ENCODE measurements at places on chromosomes 3 and 15.

GRCh38 chr3:128236657-128237056, 83.4 kb downstream of the EEFSEC start:
- no peak for DNase-seq

DNA sequence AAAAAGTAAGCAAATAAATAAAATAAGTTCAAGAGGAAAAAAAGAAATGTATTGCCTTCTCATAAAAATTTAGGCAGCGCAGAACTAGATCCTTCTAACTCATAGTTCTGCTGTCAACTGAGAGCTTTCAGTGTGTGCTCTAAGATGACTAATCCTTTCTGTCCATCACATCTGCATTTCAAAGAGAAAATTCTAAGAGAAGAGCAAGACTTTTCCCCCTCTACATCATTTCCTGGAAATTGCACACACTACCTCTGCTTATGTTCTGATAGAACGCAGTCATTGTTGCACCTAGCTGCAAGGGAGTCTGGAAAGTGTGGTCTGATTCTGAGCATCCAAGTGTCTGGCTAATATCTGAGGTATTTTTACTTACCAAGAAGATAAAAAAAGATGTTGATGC, 39.6 kb upstream of the SLCO3A1 start:
- no peak for DNase-seq

- DNase-seq: peak; percentile 93
Measured at GRCh38 chr15:63487076-63487757, 17.2 kb upstream of the USP3 start.

GRCh38 chr15:58165661-58166060, 27.5 kb downstream of the AQP9 start:
- DNase-seq: no peak

GRCh38 chr3:15602146-15602536, 596 bp downstream of the BTD start:
- DNase-seq: no peak

DNA sequence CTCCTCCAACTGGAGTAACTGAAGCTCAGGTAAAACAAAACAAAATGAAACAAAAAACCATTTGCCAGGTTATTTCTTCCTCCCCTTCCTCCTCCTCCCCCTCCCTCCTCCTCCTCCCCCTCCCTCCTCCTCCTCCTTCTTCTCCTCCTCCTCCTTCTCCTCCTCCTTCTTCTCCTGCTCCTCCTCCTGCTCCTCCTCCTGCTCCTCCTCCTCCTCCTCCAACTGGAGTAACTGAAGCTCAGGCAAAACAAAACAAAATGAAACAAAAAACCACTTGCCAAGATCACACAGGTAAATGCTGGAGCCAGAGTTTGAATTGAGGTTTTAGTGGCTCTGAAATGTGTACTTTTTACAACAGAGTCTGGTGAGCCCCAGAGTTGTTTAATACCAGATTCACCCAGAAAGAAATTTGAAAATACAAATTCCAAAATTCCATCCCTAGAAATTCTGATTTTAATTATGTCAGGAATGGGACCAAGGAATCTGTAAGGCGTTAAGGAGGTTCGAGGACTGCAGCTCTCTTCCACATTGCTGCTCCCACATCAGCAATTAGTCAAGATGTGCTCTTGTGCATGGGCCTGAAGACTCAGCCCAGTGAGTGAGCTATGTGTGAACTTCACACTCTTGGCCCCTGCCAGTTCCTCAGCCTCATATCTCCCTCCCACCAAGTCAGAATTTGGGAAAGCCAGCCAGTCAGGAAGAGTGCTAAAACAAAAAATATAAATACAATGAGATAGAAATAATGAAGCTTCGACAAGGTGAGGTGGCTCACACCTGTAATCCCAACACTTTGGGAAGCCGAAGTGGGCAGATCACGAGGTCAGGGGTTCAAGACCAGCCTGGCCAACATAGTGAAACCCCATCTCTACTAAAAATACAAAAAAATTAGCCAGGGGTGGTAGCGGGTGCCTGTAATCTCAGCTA, 31.6 kb upstream of the ZNF770 start:
- DNase-seq: no peak

- DNase-seq: peak; percentile 73
Measured at GRCh38 chr15:78034495-78035191, 42.9 kb downstream of the TBC1D2B start.

DNA sequence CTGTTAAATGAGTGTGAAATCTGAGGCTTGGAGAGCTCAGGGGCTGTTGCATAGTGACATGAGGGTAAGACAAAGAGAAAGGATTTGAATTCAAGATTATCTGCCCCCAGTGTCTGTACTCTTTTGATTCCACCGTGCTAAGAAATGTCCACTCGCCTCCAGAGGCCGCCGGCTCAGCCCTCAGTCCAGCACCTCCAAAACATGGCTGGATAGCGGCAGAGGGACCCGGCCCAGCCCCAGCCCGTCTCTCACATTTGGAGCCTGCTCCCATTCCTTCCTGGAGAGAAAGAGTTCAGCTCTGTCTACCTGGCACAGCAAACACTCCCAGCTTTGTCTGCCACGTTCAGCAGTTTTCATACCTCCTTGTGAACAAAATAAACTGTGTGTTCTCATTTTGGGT, 84.8 kb upstream of the IQSEC1 start:
- no peak for DNase-seq

GRCh38 chr3:179016979-179017670, 54.5 kb downstream of the ZMAT3 start:
- no peak for DNase-seq

GRCh38 chr3:150626148-150626930, 23.2 kb downstream of the SELENOT start:
- no peak for DNase-seq

- DNase-seq: no peak
Measured at GRCh38 chr3:4191971-4192370, 111.2 kb upstream of the SETMAR start.

GRCh38 chr15:63987796-63988378, 58.4 kb downstream of the DAPK2 start:
- DNase-seq: peak; percentile 3

DNA sequence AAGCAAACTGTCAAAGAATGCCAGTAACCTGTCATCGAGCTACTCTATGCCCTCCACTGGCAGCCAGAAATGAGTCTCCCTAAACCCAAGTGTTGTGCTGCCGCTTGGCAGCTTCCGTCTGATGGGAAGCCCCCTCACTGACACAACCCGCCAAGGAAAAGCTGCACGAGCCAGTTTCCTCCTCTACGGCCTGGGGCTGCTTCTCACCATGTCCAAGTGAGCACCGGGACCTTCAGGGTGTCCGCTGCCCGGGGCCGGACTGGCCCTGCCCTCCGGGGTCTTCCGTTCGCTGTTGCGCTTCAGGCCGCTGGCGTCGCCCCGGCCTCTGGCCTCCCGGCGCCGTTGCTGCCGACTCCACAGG, 490 bp downstream of the TOMM70 start:
- peak; percentile 45 for DNase-seq

DNA sequence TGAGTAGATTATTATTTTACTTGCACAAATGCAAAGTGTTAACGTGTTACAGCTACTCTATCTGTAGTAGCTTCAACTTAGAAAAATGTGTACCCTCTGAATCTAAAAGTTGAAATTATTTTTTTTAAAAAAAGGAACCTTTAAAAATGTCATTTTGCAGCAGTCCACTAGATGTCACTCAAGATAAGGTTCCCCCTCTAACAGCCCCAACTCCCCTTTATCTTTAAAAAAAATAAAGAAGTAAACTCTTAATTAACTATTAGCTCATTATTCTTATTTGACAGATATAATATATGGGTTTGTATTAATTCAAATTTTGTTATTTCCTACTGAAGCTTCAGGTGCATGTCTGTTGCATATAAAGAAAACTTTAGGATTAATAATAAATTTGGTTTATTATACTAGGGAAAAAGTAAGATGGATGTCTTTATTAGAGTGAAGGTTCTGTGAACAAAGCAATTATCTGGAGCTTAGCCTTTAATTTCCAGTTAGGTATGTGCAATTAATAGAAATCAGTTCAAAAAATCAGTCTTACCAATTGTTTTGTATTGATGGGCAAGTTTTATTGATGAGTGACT, 288.5 kb downstream of the VGLL3 start:
- no peak for DNase-seq

- no peak for DNase-seq
Measured at GRCh38 chr15:67035886-67036285, 29.5 kb upstream of the SMAD3 start.

DNA sequence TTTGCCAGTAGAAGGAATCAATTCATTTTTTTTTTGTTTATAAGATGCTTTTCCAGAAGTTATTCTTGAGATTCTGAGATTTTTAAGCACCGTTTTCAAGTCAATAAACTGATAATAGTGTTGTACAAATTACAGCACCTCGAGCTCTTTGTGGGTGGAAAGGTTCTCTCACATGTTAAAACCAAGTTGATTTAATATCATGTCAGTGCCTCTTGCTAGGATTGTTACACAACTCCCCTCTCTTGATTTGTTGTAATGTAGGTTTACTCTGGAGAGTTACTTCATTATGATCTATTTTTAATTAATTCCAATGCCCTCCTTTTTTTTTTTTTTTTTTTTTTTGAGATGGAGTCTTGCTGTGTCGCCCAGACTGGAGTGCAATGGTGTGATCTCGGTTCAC, 25.8 kb upstream of the UBXN7 start:
- no peak for DNase-seq

GRCh38 chr3:57890874-57891273, 117.3 kb upstream of the FLNB start:
- no peak for DNase-seq

- no peak for DNase-seq
Measured at GRCh38 chr15:75230551-75231371, 27.4 kb upstream of the GOLGA6C start.

DNA sequence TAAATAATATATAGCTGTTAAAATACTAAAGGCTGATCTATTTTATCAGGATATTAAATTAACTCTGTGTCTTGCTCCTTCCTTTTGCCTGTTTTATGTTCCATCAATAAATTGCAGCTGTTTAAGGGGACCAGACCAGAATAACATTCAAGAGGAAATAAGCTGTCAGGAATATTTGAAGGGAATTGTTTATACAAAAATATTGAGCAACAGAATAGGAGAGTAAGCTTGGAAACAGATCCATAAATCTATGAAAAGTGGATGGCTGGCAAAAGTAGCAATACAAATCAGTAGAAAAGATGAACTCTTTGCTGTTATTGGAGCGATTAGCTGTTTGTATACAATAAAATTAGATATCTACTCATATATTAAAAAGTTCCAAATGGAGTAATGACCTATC, 36.2 kb upstream of the PLSCR2 start:
- DNase-seq: no peak

GRCh38 chr3:66467996-66468735, 32.7 kb downstream of the LRIG1 start:
- DNase-seq: no peak

DNA sequence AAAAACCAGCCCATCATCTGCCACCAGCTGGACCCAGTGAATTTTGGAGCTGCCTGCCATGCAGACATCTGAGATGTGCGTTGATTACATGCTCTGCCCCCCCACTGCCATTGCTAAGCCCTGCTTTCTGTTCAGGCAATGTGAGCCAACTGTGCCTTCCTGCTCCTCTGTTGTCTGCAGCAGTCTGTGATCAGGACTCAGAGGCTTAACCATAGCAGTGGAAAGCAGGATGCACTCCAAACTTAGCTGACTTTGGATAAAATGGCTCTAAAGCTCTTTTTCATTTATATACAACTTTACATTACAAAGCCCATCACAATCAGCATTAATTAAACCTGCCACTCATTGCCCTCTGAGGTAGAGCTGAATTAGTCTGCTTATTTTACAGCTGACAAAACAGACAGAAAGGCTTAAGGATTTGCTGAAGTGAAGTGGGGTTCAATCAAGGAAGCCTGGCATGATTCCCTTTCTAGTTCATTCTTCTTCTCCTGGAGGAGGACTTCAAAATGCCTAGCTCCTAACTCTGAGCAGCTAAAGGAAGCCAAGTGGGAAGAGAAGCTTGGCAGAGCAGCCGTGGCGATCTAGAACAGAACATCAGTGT, 15.7 kb upstream of the RPS27L start:
- DNase-seq: no peak

DNA sequence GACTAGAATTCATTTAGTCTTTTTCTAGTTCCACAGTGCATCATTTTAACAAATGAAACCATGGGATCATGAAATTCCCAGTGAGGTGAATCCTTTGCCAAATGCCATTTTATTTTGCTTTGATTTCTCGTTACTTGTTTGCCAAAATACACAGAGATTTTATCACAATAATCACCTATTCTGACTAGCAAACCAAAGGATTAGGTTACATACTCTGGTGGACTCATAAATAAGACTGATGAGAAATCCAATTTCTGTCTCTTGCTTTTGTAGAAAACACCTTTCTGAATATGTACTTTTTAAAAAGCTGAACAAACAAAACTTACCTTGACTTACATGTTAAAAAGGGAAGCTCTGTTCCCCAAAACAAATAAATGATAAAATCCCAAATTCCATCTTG, 12.2 kb downstream of the ERC2 start:
- DNase-seq: no peak

DNA sequence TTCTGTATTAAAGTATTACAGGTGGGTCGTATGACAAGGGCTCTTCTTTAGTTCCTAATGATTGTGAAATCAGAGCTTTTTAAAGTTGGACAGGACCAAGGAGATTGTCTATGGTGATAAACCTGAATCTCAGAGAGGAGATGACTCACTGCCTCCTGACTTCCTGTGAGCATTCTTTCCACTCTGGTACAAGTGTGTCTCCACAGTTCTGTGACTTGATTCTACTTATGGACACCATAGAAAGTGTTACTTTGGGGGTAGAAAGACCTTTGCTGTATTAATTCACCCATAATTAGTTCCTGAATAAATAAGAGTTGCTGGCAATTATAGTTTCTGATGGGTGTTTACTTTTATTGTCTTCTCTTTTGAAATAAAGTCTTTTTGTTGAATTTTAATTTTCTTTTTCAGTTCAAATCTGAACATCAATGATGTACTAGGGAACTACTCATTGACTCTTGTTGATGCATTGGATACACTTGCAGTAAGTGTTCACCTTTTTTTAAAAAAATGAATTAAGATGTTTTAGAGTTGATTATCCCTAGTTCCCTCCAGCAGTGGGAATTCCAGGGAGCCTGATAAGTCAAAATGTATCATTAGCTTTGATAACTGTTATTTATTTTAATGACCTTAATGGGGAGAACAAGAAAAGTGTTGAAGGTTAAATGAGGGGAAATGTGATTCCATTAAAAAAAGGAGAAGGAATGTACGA, 7.4 kb downstream of the EDEM1 start:
- no peak for DNase-seq

DNA sequence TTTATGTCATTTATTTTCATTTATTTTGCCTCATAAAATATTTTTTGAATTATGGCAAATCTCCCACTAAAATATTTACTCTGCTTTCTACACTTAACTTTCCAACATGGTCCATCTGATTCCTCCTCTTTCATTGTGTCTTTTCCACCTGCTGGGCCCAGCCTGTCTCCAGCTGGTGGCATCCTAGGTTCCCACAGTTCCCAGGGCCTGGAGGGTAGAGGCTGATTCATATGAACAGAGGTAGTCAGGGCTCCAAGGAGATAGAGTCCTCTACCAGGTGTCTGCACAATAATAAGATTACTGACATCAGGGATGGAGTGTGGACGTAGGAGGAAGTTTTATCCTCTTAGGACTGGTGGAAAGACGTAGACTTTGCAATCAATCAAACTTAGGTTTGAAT, 14.3 kb downstream of the ZBTB38 start:
- DNase-seq: no peak
